ENCODE measurements at places on chromosomes 13 and 19.
A peak's percentile ranks its signal among the peaks of the same experiment; 100 is the strongest.

GRCh38 chr19:14015524-14016035, 9.5 kb upstream of the RFX1 start:
- peak; percentile 92 for DNase-seq

GRCh38 chr19:28726533-28727479, 486.1 kb downstream of the UQCRFS1 start:
- no peak for DNase-seq

DNA sequence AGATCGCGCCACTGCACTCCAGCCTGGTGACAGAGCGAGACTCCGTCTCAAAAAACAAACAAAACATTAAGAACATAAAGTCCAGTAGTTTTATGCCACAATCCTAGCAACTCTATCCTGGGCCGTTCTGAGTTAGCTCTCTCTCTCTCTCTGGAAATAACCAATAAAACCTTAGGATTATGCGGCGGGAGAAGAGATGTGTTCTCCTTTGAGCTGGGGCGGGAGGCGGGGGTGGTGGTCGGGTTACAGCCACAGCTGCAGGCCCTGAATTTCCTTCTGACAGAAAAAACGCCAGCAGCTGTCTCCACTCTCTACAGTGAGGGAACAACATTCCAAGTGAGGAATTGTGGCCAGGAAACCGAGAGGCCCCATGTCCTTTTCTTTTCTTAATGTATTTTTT, 9.1 kb upstream of the PNMA8A start:
- DNase-seq = no peak

GRCh38 chr19:43765109-43765876, 10.5 kb upstream of the SMG9 start:
- DNase-seq = peak; percentile 97

GRCh38 chr19:45472563-45473366, 5.0 kb downstream of the FOSB start:
- no peak for DNase-seq

- DNase-seq = peak; percentile 92
Observed at GRCh38 chr13:21435687-21436151, 23.4 kb downstream of the ZDHHC20 start.

GRCh38 chr19:7868671-7869452, 5.3 kb downstream of the PRR36 start:
- DNase-seq = peak; percentile 93

DNA sequence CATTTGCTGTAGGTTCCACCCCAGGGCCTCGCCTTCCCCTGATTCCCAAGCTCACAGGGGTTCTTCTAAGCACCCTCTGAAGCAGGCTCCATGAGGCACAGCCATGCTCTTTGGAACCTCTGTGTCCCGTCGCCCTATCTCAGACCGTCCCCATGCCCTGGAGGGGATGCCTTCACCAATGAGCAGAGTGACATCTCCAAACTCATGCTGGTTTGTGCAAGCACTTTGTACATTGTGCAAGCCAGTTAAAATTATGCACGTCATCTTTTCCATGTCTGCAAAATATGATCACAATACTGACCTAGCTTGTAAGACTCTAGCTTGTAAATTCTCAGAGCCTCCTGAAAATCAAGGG, 46.5 kb upstream of the RAP2A start:
- no peak for DNase-seq

- peak; percentile 36 for DNase-seq
Observed at GRCh38 chr13:48491423-48492095, 41.3 kb downstream of the RCBTB2 start.

- no peak for DNase-seq
Observed at GRCh38 chr13:35724446-35724845, 248.0 kb upstream of the MAB21L1 start.

DNA sequence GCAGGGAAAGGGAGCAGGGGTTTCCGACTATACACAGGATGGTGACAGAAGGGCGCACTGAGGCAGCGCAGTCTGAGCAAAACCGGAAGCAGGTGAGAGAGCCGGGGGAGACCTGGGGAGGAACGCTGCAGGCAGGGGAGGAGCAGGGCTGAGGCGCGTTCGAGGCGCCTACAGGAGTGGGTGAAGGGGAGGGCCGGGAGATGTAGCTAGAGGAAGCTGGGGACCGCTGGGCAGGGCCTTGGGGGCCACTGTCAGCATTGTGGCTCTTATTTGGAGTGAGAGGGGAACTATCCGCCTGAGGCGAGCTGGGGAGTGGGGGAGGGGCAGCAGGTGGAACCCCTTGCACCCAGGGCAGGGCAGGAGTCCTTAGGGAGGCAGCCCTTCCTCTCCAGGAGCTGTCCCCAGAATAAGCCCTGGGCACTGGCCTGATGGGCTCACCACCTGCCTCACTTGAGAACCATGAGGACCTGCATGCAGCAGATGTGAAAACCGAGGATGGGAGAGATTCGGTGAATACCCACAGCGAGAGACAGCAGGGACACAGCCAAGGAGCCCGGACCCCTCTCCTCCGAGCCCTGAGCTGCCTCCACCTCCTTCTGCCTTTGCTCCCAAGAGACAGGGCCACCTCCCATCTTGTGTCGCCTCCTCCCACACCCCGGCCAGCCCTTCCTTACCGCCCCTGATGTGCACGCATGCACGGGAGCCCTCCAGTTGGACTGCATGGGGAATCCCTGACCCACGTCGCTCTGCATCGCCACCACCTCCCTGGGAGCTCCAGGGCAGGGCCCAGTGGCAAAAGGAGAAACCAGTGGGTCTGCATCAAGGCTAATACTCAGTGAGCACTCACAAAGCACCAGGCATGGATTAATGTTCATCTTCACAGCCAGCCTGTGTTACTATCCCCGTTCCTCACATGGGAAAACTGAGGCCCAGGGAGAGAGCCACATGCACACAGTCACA, 10.3 kb downstream of the AKT2 start:
- DNase-seq = peak; percentile 47

GRCh38 chr13:108656742-108657141, 27.3 kb downstream of the MYO16 start:
- no peak for DNase-seq

GRCh38 chr13:100517135-100517534, 71.5 kb downstream of the GGACT start:
- DNase-seq = no peak

DNA sequence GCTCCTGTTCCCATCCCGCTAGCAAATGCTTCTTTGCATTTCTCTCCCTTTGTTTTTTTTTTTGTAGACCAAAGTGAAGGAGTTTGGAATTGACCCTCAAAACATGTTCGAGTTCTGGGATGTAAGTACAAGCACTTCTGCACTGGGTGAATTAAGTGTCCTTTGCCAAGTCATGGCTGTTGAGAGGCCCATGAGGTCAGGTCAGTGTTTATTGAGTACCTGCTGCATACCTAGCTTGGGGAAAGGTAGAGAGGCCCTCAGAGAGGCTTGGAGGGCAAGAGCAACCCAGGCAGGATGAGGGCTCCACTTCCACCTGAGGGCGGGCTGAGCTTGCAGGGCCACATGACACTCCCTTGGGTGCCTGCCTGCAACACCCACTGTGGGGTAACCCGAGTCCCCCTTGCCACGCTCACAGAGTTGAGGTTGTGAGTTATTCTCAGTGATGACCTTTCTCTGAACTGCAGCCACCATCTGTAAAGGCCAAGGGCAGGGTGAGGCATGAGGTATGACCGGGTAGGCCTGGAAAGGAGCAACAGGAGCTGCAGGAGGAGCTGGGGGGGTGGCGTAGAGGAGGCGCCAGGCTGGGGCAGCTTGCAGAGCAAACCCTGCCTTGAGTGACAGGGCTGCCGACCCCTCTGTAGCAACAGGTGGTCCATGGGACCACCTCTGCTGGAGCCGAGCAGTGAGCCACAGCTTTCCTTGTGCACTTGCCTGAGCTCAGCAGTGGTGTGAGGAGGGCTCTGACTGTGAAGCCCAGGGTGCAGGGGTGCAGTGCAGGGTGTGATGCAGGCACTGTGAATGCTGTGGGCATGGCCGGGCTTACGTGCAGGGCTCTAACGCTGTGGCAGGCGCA, 16.6 kb downstream of the GPI start:
- no peak for DNase-seq

GRCh38 chr19:45455707-45456499, 11.9 kb upstream of the FOSB start:
- peak; percentile 67 for DNase-seq

DNA sequence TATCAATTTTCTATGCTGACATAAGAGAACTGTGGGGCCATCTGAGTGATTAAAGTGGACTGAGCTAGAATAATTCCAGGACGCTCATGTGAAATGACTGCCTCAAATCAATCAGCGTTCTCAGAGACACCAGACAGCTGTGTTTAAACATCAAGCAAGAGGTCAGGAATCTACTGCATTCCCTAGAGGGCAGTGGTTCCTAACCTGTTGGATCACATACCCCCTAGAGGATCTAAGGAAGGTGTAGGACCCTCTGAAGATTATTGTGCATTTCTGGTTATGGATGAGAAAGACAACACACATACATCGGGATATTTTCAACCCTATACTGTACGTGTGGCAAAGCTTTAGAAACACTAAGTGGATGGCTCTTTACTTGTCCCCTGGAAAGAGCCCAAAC, 51.8 kb upstream of the FREM2 start:
- no peak for DNase-seq

DNA sequence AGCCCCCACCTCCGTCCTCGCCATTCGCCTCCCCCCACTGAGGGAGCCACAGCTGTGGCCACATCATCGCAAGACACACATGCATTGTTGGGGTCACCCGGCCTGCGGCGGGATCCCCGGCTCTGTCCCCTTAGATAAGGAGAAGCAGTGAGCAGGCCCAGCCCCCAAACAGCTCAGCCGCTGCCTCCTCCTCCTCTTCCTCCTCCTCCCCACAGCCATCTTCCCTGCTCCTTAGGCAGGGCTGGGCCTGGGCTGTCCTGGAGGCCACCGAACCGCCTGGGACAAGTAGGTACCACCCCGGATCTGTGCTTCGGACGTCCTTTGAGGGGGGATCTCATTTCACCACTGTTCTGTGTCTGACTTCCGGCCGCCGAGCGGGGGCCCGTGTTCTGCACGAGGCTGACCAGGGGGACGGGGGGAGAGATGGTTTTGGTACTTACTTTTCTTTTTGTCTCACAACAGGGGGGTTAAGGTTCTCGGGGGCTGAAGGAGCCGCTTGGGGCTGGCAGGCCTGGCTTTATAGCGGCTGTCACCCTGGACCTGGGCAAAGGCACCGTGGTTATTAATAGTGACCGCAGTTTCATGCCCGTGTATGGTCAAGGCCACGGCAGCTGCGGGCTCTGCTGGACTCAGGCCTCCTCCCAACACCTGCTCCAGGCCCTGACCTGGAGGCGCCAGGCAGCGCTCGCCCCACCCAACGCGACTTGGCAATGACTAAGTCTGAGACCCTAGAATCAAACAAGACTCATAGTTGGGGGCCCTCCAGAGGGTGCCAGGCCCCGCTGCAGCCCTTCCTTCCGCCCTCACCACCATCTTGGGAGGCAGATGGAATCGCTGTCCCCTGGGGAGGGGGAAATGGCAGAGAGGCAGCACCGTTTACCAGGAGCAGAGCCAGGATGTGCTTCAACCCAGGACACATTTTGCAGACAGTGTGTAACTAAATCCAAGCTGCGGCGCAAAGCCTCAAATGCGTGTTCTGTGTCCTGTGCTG, 18.3 kb downstream of the NMRK2 start:
- no peak for DNase-seq

DNA sequence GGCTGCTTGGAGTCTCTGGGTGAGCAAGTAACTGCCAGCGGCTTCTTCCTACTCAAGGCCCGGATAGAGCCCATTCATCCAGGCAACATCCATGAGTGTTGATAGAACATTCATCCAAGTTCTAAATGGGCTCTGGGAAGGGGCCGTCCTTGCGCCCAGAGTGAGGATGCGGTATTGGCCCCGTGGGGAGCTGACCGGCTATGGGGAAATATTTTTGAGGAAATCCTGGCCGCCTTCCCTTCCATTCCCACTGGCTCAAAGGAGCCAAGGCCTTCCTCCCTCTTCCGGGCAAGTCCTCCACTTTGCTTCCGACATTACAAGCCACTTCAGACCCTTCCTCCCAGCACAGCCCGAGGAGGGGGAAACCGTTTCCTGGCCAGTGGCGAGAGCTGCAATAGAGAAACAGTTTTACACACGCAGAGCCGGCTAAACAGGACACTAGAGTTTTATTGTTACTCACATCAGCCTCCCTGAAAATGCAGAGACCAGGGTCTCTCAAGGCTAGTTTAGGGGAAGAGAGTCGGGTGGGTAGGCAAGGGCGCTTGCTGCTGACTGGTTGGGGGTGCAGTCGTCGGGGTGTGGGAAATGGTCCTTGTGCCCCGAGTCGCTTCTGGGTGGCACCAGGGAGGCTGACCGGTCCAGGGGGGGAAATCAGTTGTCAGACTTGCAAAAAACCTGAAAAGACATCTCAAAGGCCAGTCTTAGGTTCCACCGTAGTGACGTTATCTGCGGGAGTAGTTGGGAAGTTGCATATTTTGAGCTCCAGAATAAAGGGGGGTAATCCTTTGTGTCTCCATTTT, 37.5 kb downstream of the C13orf46 start:
- DNase-seq = no peak

DNA sequence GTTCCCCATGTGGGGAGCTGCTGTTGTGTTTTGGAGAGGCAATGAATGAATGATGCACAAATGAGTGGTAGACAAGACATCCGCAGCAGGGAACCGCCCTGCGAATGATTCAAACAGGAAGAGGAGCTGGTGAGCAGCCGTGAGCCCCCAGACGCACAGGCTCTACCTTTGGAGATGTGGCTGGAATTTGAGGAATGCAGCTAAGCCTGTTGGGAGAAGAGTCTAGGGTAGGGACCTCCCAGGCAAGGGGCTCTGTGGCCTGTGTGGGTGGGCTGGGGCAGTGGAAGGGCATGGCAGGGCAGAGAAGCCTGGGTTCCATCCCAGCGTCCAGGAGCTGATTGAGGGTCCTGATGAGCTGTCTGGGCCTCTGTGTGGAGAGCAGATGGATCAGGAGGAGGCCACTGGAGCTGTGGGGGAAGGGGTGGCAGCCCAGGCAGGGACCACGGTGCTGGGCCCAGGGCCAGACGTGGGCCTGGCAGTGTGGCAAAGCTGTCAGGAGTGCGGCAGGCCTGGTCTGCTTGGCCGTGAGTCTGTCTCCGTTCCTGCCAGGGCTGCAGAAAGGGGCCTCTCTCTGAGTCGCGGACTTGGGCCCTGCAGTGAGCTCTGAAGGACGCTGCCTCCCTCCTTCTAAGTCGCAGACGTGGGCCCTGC, 41.8 kb upstream of the DCUN1D2 start:
- DNase-seq = no peak

- peak; percentile 49 for DNase-seq
Observed at GRCh38 chr19:41872384-41872774, 4.7 kb upstream of the CD79A start.

GRCh38 chr13:27822258-27822872, 30.1 kb downstream of the GSX1 start:
- DNase-seq = no peak

GRCh38 chr13:80141123-80141849, 199.6 kb downstream of the SPRY2 start:
- no peak for DNase-seq

DNA sequence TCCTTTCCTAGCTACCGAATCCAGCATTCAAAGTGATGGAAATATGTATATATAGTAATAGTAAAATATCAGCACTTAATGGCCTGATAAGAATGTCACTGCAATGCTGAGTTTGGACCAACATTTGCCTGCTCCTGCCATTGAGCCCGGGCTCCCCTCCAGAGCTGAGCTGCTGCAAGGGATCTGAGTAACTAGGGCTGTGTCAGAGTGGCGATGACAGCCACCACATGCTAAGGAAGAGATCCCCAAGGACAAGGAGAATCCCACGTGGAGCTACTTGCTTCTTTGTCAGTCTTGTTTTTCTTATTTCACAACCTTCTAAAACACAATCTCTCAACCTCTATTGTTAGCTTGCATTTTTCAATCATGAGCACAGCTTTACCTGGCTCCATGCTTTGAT, 19.5 kb upstream of the ALOX5AP start:
- DNase-seq = no peak

- DNase-seq = peak; percentile 67
Observed at GRCh38 chr19:1590641-1591397, 1.8 kb downstream of the MBD3 start.

Measured in GM12865 (cell line).